T-helper 17 cell (primary cell): ENCODE measurements at places on chromosomes 3 and 15.

- DNase-seq: no peak
Measured at GRCh38 chr3:85709346-85709892, 750.6 kb downstream of the CADM2 start.

- DNase-seq: no peak
Measured at GRCh38 chr3:152672320-152672649, 162.6 kb upstream of the P2RY1 start.

- no peak for DNase-seq
Measured at GRCh38 chr3:157128771-157129681, 30.9 kb downstream of the CCNL1 start.

DNA sequence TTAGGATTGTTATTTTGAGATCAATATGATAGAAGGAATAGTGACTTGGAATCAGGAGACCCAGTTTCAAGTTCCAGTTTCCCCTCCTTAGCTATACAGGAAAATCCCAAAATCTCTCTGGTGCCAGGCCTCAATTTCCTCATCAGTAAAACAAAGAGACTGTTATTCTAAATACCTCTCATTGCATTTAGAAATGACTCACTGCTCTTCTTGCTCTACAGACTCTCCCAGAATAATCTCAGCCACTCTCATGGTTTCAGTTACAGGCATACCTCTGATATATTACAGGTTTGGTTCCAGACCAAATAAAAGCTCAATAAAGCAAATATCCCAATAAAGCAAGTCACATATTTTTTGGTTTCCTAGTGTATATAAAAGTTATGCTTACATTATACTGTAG, 28.3 kb downstream of the IMPG2 start:
- no peak for DNase-seq

- DNase-seq: no peak
Measured at GRCh38 chr15:40603935-40604334, 9.9 kb downstream of the KNL1 start.

GRCh38 chr3:132788301-132788671, 66.1 kb upstream of the NPHP3 start:
- no peak for DNase-seq

- peak; percentile 60 for DNase-seq
Measured at GRCh38 chr3:13650210-13651056, 101.5 kb downstream of the FBLN2 start.

DNA sequence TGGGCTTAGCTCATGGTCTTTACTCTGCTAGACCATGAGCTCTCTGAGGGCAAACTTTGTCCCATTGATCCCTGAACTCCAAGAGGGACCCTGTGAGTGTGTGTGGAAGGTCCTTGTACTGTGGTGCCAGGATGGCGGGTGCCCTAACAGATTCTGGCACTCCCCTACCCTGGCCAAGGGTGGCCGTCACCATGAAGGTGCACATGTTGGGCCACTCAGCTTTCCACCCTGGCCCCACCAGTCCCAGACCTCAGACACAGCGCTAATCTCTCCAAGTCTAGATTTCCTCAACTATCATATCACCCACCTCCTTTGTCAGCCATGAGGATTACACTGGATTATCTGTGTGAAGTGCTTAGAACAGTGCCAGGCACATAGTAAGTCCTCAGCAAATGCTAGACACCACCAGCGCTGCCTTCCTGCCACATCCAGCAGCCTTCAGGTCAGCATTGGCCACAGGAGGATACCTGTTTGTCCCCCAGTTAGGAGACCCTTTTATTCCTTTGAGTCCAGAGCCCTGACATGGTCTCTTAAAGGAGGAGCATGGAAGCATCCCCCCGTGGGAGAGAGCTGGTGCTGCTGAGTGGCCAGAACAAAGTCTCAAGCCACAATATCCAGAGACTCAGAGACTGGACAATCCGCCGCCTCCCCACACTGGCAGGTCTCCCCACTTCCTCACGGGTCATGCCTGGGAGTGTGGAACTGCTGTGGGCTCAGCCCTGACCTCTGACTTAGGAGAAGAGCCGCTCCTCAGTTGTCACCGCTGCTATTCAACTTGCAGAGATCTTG, 44.5 kb upstream of the SLCO2A1 start:
- DNase-seq: no peak

DNA sequence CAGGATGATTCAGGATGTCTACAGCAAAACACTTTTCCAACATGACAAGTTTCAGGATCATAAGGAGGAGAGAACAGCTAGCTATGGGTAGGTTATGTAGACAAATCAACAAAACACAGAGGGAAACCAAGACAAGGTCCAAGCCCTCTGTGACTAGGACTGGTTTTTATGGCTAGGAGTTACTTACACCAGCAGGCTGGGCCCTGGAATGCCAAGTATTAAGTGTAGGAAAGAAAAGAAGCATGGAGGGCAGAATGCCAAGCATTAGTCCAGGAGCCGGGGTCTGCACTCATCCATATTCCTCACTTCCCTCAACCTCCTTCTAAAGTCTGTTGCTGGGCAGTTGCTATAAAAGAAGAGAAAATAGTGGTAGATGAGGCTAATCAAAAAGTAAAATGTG, 35.3 kb upstream of the PPP2R3A start:
- no peak for DNase-seq
